ENCODE measurements at places on chromosomes 3 and 15. TPM values are rescaled to one million over a fixed set of nuclear protein-coding genes. Genes with fewer than 3 reads are reported as not detected.

GRCh38 chr3:81837071-81837593 lies 75.7 kb upstream of the GBE1 start:
- DNase-seq: no peak

GRCh38 chr3:66107855-66108254 lies 69.1 kb upstream of the MAGI1 start:
- no peak for DNase-seq

DNA sequence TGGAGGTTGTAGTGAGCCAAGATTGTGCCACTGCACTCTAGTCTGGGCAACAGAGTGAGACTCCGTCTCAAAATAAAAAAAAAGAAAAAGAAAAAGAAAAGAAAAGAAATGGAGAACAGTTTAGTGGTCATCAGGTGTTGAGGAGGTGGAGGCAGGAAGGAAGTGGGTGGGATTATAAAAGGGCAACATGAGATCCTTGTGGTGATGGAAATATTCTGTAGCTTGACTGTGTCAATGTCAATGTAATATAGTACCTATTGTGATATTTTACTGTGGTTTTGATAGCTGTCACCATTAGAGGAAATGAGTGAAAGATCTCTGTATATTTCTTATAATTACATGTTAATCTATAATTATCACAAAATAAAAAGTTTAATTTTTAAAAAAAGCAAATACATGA lies 60.8 kb downstream of the TRAT1 start:
- DNase-seq: no peak

Gene MST1R
- 1.6 TPM for polyA plus RNA-seq

Gene CCR3
- polyA plus RNA-seq: not detected

Gene GP9
- 2.2 TPM for polyA plus RNA-seq
